ENCODE measurements at places on chromosomes 6 and 20. TPM values are rescaled to one million over a fixed set of nuclear protein-coding genes. Genes with fewer than 3 reads are reported as not detected.

DNA sequence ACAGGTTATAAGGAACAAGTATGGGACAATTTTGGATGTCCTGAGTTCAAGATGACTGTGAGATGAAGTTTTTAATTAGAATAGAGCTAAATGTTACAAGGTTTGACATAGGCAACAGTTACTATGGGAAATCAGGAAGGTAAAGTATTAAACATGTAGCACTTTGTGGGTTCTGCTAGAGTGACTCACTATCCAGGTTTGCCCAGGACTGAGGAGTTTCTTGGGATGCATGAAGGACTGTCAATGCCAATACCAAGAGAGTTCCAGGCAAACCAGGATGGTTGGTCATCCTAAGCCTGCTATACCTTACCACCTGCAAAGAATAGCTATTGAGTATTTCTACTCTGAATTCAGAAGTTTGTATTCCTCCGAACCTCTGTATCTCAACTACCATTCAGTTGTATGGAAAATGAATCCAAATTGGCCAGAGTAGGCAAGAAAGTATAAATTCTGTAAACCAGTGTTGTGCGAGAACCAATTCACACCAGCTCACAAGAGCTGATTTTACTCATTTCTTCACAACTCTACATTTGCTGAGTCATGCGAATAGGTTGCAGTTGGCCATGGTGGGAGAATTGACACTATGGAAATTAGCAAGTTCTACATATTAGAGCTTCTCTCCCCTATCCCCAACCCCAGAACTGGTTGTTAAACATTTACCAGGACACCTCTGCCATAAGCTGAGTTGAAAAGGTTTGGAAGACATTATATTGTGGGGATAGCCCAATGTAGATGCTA, 449.5 kb downstream of the PLCB1 start:
- no peak for DNase-seq

DNA sequence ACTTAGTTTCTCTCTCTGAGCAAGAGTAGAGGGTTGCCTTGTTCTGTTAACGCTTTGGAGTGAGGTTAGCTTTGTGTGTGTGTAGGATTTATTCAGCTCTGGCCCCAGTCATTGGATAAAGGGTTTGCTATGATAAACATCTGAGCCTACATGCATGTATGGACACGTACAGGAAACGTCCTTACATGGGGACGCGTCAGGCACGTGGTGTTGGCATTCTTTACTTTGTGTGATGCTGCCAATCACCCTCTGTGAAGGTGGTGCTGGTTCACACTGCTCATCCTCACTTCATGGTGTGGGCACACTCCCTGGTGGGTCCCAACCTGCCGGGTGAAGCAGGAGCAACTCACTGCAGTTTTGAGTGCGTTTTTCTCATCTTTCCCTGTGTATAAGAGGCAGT, 53.4 kb upstream of the CD93 start:
- DNase-seq = peak; percentile 8

POU3F2 gene
- 0.49 TPM for total RNA-seq

CLPSL2 gene
- total RNA-seq = not detected

VGLL2 gene
- 2.8 TPM for total RNA-seq

NHSL1 gene
- total RNA-seq = 21.6 TPM

DNA sequence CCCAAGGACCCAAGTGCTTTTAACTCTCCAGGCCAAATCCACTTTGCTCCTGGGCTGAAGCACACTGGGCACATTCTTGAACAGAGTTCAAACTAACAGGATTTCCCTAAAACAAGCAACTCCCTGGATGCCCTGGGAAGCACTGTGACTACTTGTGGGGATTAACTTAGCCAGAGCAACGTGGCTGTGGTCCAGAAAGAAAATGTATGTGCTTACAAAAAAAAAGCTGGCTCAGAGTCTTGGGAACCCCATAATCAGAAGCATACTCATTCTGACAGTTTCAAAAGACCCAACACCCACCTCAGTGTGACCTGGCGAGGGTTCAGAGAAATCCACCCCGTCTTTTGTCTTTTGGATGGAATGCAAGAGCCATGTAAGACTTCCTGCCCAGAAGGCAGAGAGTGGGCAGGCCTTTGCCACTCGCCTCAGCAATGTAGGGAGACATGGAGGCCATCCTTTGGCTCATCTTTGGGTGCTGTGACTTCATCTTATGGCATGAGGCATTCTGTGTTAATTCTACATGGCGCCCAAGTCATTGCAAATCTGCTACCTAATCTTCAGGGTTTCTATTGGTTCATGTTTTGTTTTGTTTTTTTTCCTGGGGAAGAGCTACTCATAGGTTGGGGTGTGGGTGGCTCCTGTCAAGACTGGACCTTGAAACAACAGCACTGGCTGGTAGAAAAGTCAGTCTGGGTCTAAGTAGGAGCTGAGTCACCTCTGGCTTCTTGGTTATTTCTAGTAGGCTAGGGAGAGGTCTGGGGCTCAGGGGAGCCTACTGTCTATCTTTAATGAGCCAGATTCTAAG, 248.6 kb upstream of the SUPT3H start:
- no peak for DNase-seq

GRCh38 chr20:44075191-44075949, 111.6 kb downstream of the JPH2 start:
- no peak for DNase-seq

- DNase-seq = no peak
Observed at GRCh38 chr20:61746781-61747180, 318.9 kb downstream of the TAF4 start.

DNA sequence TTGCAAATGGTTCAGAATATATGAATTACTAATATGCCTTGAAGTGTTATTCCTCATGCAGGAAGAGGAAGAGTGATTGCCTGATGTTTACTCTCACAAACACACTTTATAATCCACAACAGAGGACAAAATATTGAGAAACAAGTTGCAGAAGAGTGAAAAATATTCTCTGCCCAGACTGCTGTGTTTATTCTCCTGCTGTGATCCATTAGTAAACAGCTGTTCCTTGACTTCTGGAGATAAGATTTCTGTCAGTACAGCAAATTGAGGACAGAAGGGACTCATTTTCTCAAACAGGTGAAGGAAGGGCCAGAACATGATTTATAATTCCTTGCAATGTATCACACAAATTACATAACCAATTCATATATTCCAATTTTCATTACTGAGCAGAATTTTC, 148.0 kb downstream of the EPM2A start:
- no peak for DNase-seq

DNA sequence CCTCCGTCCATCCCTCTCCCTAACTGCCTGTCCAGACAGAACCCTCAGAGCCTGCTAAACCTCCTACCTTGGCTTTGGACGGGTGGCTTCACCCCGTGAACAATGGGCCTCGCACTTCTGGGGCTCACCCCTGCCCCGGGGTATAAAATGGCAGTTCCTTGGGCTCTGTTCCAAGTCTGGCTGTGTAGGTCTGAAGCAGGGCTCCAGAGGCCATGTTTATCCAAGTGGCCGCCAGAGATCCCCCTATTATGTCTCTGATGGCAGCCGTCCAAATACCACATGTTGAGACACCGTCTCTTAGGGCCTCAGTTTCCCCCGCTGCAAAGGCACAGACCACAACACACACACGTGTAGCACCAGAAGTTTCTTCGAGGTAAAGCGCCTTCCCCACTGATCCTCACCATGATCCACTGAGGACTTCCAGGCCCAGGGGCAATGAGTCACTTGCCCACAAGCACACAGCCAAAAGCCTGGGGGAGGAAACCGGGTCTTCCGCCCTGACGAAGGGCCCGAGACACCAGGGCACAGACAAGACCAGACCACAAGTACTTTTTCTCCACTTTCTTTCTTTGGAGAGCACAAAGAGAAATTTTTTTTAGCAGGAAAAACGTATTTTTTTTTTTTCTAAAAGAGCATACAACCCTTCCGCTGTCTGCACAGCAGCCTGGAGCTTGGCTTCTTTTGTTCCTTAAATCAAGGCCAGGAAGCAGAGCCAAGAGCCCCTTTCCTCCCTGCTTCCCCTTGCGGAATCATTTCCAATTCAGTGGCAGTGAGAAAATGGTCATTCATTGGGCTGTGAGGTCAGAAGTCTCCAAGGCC, 11.8 kb downstream of the CPNE5 start:
- peak; percentile 82 for DNase-seq

All from skin of body (tissue), 3 donors.